ENCODE measurements at places on chromosomes 5 and 9.

- no peak for DNase-seq
Observed at GRCh38 chr9:127589955-127590370, 22.1 kb upstream of the STXBP1 start.

DNA sequence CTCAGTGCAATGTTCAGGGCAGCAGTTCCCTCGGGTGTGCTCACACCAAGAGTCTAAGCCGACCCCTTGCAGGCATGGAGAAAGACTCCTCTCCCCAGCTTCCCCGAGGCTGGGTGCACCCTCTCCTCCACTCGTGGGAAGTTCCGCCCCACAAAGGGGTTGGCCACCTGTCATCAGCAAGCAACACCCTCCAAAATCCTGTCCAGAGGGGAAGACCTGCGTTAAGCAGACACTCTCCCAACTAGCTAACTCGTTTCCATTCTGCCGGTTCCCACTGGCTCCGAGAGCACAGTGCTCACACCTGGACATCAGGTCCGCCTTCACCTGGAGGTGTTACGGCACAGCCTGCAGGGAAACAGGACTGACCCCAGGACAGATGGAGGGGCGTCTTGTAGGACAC, 117.9 kb upstream of the IRX4 start:
- DNase-seq = no peak

DNA sequence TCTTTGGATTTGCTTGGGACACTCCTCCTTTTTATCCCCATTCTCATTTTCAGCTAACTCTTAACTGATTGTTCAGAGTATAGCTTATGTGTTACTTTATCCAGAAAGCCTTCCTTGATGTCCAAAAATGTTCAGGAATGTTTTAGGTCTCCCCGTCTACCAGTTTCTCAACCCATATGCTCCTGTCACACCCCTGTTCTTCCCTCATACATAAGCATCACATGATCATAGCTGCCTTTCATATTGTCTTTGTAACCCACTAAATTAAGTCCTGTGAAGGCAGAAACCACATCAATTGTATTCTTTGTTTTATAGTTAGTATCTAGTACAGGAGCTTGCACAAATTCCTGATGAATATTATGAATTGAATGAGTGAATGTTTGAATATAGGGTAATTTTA, 321.9 kb upstream of the ACTBL2 start:
- DNase-seq = no peak

- DNase-seq = no peak
Observed at GRCh38 chr5:76990899-76991459, 38.1 kb downstream of the CRHBP start.

- DNase-seq = no peak
Observed at GRCh38 chr5:35436400-35437057, 181.1 kb upstream of the SPEF2 start.

- DNase-seq = no peak
Observed at GRCh38 chr9:84932915-84933527, 263.5 kb downstream of the NTRK2 start.

DNA sequence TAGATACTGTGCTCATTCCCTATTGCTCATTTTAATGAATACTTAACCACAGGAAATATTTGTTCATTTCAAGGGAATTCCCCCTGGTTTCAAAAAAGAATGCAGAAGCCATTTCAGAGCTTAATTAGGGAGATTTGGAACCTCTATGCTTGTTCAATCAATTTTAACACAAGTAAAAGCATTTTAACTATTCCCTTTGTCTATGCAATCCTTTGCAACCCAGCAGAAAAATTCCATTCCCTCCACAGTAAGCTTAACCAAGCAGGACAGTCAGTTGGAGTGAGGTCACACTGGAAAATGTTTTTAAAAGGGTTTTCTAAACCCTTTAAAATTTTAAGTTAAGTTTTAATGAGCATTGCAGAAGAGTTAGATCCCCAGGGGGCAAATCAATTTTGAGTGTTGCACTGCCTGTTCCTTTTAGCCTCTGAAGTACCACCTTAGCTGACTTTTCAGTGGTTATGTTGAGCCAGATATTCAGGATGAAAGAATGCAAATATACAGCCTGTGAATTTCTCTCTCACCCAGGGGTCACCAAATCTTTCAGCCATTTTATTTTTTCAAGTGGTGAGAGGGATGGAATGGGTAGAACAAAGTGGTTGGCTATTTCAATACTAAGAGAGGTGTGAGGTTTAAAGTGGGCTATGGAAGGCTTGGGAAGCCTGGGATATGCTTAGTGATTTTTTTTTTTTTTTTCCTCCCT, 356.2 kb upstream of the NUDT12 start:
- no peak for DNase-seq

GRCh38 chr5:91296674-91297143, 86.4 kb downstream of the ARRDC3 start:
- DNase-seq = no peak

DNA sequence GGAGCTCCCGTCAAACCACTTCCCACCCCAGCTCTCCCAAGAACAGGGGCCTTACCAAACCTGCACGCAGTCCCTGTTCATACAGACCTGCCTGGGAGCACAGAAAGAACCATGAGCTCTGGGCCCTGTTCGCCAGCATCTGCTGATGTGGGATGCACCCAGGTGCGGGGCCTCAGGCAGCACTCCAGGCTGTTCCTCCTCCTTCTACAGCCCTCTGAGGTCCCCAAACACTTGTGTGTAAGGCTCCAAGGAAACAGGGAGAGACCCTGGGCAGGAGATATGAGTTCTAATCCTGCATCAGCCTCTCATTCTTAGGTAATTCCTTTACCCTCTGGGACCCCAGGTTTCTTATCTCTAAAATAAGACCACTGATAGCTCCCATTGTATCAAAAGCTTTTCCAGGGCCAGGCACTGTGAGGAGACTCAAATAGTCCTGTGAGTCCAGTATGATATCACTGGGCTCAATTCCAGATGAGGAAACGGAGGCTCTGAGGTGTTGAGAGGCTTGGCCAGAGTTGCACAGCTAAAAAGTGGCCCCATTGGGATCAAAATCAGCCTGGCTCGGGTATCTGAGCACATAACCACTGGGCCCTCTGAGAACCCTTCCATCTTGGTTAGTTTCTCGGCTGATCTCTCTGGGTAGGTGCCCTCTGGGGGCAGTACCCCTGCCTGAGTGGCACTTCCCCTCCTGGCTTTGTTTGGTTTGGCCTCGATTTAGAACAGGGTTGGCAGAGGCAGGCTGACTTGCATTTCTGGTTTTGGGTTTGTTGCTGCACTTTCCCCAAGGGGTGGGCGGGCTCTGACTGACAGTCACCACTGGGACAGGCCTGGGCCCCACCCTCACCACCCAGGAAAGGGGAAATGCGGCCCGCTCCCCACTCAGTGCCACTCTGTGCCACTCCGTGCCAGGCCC, 116.8 kb downstream of the RGS3 start:
- DNase-seq = peak; percentile 75

DNA sequence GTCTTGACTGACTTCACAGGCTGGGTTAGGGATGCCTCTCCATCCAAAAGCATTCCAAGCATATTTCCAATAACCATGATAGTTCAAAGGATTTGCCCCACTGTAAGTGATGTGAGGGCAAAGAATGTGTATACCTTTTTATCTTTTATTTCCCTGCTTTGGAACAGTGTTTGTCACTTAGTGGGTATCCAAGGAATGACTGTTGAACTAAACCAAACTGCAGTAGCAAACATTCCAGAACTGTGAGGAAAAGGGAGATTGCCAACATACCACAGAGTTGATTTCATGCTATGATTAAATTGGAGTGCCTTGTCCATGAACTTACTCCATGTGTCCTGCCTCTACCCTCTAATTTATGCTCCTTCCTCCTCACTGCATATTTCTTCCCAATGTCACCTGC, 400.0 kb downstream of the KIAA0825 start:
- DNase-seq = no peak

GRCh38 chr5:3266861-3267260, 328.8 kb upstream of the IRX1 start:
- DNase-seq = no peak

DNA sequence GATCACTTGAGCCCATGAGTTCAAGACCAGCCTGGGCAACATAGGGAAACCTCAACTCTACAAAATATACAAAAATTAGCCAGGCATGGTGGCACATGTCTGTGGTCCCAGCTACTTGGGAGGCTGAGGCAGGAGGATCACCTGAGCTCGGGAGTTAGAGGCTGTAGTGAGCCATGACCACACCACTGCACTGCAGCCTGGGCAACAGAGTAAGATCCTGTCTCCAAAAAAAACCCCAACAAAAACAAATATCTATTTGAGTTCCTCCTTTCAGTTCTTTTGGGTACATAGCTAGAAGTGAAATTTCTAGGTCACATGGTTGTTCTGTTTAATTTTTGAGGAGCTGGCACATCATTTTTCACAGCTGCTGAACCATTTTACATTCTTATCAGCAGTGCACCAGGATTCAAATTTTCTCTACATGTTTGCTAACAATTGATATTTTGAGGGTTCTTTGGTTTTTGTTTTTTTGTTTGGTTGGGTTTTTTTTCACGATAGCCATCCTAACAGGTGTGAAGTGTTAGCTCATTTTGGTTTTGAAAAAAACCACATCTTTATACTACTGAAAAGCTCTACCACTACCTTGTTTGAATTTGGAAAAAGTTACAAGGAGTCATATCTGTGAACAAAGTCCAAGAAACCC, 176.9 kb upstream of the SLC12A2 start:
- no peak for DNase-seq

DNA sequence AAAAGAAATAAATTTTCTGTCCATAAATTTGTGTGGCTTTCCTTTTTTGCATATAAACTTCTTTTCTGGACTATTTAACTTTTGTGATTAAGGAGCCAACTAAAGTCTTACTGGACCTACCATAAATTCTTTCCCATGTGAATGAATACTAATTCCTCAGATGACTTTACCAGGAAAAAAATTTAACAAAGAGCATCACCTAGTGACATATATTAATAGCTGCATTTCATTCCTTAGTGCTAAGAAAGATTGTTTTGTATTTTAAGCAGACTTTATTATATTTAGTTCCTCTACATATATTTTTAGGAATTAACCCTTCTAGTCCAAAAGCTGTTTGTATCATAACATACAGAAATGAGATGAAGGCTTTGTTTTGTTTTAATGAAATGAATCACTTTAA, 64.4 kb downstream of the C9orf85 start:
- no peak for DNase-seq

- DNase-seq = no peak
Observed at GRCh38 chr5:139979943-139980342, 63.2 kb downstream of the NRG2 start.

GRCh38 chr9:37747271-37747753, 6.3 kb upstream of the TRMT10B start:
- DNase-seq = peak; percentile 58

GRCh38 chr5:143244000-143244736, 159.3 kb downstream of the NR3C1 start:
- no peak for DNase-seq

DNA sequence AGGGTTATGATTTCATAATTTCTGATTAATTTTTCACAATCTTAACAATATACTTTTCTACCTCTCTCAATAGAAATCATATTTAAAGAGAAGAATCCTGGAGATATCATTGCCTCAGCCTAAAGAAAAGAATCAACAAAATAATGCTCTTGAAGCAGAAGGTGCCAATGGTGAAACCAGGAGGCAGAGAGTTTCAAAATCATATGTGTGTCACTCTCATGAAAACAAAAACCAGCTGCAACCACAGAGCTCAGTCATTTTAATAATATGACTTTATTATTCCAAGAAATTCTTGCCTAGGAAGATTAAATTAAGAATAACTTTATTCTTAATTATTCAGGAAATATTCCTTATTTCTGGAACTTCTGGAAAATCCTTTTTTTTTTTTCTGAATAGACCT, 266.8 kb upstream of the ACTBL2 start:
- DNase-seq = no peak

- no peak for DNase-seq
Observed at GRCh38 chr5:150241298-150242160, 48.0 kb downstream of the CAMK2A start.

Data from stimulated activated CD4-positive, alpha-beta T cell treated with anti-CD3 and anti-CD28 coated beads, Interleukin-1b, Interleukin-23, amount 100 ng/mL, for 48 hours (primary cell).